ENCODE measurements at places on chromosomes 6 and 20.
A peak's percentile ranks its signal among the peaks of the same experiment; 100 is the strongest.

DNA sequence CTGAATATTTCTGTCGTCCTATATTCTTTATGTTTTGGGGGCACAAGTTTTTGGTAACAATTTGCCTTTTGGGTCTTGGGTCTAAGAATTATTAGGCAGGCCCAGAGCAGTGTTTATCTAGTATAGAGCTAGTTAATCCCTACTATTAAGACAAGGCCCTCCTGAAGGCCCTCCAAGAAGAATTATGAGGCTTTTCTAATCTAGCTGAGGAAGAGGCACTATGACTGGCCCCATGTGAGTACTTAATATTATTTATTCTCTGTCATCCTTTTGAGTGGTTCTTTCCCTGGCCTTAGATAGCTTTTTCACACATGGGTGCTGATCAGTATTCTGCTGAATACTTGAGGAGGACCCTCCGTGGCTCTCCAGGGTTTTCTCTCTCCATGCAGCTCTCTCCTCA lies 25.1 kb downstream of the CHMP4B start:
- DNase-seq = no peak

DNA sequence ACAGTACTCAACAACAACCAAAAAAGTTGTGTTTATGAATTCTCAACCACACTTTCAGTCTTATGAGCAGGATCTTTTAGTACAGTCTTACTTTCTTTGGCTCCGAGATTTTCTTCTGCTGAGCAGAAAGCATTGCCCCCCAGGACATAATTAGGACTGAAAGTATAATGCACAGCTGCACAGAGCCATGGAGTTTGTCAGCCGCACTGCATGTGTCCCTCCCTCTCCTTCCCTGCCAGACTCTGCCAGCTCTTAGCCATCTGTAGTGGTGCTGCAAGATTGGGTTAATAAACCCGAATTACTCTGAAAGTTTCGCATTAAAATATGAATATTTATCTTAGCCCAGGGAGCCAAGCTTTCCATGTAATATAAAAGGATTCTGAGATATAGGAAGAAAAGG lies 179.6 kb upstream of the PTCHD4 start:
- DNase-seq = no peak

DNA sequence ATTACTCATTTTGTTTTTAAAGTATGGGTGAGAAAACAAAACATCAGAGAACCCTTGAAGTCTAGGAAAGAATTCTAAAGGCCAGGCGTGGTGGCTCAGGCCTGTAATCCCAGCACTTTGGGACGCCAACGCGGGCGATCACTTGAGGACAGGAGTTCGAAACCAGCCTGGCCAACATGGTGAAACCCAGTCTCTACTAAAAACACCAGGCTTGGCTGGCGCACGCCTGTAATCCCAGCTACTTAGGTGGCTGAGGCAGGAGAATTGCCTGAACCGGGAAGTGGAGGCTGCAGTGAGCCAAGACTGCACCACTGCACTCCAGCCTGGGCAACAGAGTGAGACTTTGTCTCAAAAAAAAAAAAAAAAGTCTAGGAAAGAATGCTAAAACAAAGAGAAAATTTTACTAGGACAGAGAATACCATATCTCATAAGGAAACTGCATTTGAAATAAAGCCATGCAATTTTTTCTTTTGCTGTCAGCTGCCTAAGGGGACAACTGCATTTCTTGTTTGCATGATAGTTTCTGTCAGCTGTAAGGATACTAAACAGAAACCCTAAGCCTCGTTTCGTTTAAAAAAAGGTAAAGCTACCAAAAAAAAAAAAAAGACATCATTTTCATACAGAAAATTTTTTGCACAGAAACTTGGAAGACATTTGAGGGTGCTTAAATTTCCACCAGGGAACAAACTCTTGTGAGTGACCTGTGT lies 32.1 kb downstream of the SMLR1 start:
- DNase-seq = no peak

- no peak for DNase-seq
These were observed 9.1 kb upstream of the MAP1LC3A start for GRCh38 chr20:34549291-34549928.

DNA sequence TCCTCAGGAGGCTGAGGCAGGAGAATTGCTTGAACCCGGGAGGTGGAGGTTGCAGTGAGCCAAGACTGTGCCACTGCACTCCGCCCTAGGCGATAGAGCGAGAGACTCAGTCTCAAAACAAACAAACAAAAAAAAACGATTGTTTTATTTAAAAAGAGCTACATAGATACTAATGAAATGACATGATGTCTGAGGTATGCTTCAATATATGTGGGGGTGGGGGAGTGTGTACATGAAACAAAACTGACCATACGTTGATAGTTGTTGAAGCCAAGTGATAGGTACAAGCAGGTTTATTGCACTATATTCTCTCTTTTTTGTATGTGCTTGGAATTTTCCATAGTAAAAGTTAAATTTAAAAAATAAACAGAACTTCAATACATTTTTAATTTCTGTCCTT lies 240.1 kb downstream of the TFAP2A start:
- DNase-seq = no peak

DNA sequence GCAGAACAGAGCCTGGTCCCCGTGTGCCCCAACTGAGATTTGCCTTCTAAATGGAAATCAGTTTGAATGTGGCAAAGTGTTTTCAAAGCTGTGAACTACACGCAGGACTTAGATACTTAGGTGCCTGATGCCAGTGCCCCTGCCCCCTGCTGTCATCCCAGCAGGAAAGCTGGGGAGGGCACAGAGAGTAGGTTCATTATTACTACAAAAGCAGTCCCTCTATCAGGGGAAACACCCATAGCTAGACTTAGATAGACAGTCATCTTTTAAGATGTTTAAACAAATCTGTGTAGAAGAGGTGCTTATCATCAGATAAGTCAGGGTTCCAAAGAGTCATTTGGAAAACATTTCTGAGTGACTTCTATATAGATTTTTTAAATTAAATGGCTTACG lies 155.0 kb upstream of the SNX9 start:
- no peak for DNase-seq

DNA sequence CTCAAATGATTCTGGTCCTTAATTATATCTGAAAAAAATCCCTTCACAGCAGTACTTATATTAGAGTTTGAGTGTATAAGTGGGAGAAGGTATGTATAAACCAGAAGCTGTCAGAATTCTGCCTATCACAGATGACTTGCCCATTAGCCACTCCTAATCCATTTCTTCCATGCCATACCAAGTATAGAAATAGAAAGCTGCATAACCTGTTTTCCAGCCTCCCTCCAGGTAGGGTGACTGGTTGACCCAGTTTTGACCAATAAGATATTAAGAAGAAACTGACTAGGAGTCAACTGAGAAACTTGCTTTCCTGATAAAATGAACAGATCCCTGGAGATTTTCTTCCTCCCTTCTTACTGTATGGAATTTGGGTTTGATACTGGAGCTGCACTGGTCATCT lies 112.2 kb upstream of the GRIK2 start:
- DNase-seq = no peak

DNA sequence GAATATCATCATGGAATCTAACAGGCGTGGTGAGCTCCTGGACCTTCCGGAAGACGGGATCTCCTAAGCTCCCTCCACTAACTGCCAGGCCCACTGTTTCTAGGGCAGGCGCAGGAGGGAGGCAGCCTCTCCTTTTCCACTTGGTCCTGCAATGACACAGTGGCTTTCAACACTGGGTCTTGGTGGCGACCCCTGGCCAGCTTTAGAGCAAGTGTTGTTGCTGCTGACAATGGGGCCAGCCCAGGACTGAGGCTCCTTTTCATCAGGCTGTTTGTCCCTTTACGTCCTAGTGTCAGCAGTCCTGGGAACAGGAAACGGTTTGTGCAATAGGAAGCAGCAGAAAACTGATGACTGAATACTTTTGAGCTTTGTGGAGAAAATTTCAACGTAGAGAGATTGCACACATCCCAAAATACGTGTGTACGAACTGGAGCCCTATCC lies 9.7 kb upstream of the QKI start:
- peak; percentile 48 for DNase-seq

DNA sequence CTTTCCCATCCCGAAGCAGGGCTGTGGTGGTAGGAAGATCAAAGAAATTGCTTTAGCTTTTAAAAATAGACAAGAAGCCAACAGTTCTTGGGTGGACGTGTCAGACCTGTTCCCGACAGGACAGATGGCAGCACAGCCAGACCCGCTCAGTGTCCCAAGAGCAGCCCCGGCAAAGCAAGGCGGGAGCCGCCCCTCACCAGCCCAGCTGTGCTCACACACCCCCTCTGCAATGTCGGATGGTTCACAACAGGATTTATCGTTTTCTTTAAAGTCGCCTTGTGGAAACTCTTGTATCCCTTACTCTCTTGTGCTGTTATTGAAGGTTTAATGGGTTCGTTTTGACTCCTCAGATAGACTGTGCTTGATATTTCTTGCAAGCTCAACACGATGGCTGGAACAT lies 302.4 kb downstream of the THBS2 start:
- DNase-seq = no peak

GRCh38 chr20:34420146-34420545 lies 57.1 kb downstream of the ITCH start:
- no peak for DNase-seq

- no peak for DNase-seq
These were observed 62.6 kb downstream of the BTBD3 start for GRCh38 chr20:11980263-11980662.

GRCh38 chr6:10901770-10902169 lies 14.9 kb downstream of the SYCP2L start:
- no peak for DNase-seq

DNA sequence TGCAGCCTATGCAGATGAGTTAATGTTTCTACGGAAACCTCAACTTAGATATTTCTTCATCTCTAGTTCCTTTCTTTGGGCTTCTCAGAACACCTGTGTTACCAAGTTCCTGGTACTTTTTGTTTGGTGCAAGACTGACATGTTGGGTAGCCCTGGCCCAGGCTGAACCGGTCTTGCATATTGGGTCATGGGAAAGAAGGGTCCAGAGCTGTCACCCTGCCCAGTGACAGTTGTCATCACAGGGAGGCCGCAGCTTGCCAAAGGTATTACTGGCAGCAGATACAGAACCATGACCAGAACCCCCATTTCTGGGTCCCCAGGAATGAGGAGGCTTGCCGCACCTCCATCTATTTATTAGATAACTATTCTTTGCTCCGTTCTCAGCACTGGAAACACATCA lies 40.2 kb downstream of the PDYN start:
- no peak for DNase-seq

DNA sequence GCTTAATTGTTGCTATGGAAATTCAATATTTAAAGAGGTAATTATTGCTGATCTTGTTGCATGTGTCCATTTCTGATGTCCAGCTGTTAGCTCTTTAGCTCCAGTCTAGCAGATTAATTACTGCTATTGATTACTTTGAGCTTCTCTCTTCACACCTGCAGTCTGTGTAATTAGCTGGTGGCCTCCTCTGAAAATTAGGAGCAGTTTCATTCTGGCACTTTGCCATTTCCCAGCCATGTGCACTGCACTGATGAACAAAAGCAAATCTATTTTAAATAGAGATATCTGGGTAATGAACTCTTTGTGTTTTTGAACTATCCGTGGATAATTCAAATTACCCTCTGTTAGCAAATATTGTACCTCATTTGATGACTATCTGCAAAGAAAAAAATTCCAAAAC lies 275.9 kb downstream of the RNF144B start:
- no peak for DNase-seq

DNA sequence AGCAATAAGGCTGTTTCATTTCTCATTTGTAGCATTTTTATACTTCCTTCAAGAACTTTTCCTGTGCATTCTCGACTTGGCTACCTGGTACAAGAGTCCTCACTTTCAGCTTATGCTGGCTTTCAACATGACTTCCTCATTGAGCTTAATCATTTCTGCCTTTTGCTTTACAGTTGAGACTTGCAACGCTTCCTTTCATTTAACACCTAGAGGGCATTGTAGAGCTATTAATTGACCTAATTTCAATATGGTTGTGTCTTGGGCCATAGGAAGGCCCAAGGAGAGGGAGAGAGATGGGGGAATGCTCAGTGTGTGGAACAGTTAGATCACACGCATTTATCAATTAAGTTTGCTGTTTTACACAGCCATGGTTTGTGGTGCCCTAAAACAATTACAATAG lies 37.2 kb downstream of the SLC22A2 start:
- DNase-seq = no peak

DNA sequence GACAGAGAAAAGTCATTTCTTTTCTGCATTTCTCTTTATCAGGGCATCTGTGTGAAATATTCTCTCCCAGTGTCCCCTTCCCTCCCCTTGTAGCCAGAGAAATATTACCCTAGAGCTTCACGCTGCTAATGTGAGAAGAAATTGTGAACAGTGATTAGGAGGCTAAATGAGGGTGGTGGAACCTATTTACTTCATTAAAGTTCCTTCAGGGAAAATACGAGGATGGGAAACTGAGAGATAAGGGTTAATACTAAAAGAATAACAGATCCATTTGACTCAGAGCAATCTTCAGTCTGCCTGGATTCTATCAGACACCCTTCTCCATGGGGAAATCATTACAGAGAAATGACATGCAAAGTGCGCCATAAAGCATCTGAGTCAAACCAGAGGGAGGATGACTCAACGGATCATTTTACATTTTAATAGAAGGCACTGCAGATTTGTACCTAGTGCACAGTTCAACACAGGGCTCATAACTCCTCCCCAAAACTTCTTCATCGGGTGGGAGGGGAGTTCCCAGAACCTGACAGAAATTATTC lies 131.3 kb downstream of the GJA10 start:
- no peak for DNase-seq

GRCh38 chr6:165245287-165245686 lies 64.1 kb downstream of the C6orf118 start:
- no peak for DNase-seq

GRCh38 chr20:59977086-59977485 lies 18.9 kb downstream of the CDH26 start:
- no peak for DNase-seq

DNA sequence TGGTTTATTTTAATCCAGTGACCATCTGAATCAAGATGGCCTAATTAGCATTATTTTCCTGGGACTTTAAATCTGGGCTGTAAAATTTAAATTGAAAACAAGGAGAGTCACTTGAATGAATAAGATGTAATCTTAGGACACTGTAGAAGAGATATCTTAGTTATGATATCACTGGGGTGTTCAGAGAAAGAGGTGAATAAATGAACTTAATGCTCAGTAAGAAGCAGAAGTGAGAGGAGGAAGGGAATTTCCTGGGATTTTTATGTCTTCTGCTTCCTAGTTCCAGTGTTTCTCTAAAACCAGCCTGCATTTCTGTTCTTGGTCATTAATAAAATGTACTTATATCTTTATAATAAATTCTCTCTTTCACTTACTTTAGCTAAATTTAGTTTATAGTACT lies 136.8 kb upstream of the PTPRK start:
- no peak for DNase-seq

- no peak for DNase-seq
These were observed 537.4 kb upstream of the MMS22L start for GRCh38 chr6:97820400-97820799.

DNA sequence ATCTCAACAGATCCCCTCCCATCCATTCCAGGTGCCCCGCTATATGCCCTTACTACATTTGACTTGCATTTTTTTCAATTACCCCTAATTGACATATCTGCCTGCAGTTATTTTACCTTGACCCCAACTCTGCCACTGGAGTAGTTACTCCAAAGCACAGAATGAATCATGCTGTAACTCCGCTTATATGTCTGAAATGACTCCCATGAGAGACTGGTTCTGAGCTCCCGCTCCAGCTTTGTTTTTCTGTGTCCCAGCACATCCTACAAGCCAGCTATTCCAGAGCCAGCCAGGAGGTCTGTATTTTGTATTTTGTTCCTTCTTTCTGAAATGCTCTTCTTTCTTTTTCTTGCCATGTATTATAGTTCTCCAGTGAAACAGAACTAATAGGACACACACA lies 10.9 kb upstream of the NOX3 start:
- DNase-seq = no peak

Measured in substantia nigra (tissue), 51 donors.